ENCODE measurements at places on chromosomes 5 and 9. TPM values are rescaled to one million over a fixed set of nuclear protein-coding genes. Genes with fewer than 3 reads are reported as not detected.
A peak's percentile ranks its signal among the peaks of the same experiment; 100 is the strongest.

DNA sequence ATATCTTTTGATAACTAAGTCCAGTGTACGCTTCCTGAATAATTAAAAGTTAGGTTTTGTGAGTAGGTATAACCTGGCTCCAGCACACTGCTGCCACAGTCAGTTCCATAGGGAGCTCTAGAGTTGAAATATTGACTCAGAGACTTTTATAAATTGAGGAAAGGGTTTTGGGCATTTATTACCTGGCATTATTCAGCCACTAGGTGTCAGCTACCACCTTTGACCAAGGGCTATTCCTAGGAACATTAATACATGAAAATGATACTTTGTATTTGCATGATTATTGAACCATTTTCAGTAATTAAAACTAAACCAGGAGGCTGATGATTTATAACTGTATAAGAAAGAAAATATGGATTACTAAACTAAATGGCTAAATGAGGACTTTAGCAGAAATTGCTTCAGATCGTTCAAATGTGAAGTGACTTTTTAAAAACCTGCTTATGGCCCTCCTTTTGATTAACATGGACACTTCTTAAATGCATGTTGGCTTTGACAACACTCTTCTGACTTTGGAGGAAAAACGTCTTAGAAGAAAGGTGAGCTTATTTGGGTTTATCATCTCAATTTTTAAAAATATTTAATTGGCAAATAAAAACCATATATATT, 83.0 kb downstream of the SMC2 start:
- no peak for DNase-seq

- no peak for DNase-seq
These were observed 18.2 kb downstream of the CCDC187 start for GRCh38 chr9:136285501-136286358.

- no peak for DNase-seq
These were observed 287.6 kb downstream of the KDM4C start for GRCh38 chr9:7045361-7045760.

GRCh38 chr9:13446286-13446937, 166.9 kb upstream of the MPDZ start:
- no peak for DNase-seq

GRCh38 chr9:87119328-87119881, 172.1 kb upstream of the GAS1 start:
- DNase-seq = peak; percentile 82

DNA sequence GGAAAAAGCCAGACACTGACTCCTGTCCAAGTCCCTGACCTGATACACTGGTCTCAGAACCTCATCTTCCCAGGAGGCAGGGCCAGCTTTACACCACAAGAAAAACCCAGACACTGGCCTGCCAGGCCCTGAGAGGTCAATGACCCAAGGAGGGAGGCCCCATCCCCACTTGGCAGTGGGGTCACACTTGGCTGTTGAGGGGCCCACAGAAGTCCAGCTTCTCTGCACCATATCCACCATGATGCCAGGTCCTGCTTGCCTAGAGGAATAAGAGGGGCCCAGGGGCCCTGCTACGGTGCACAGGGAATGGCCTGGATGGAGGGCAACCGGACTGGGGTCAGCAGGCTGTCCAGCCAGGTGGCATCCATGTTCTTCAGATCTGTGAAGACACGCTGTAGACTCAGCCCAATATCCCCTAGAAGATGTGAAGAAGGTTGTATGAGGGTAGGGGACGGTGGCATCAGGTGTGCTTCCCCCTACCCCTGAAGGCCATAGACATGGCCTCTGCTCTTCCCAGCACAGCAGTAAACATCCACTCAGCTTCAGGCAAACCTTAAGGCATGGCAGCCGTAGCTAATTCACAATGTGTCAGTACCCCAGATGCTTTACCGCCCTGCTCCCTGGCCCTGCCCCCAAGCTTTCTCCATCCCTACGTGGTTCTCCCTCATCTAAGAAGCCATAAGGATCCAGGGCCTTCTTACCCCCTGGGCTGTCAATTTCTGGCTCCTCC, 6.7 kb downstream of the IRF1 start:
- no peak for DNase-seq

- no peak for DNase-seq
These were observed 139.7 kb downstream of the LRRC70 start for GRCh38 chr5:62718324-62718723.

DNA sequence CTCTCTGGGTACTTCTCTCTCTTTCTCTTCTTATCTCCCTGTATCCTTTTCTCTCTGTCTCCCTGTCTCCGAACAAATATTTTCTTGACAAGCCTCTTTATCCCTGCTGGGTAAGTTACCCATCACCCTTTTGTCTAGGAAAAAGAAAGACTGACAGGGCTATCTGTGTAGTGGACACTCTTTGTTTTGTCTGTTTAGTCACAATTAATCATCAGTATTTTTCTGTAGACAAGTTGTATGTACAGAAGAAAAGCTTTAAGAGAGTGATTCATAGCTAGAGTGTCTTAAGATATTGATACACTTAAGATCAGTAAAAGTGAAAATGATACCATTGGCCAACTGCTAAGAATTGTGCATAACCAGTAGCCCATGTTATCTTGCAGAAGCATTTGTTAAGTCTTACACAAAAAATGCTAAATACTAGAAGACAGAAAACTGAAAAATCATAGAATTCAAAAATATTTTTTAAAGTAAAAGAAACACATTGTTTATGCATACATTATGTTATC, 1043.8 kb upstream of the EDIL3 start:
- DNase-seq = no peak

- no peak for DNase-seq
These were observed 396.1 kb upstream of the MPDZ start for GRCh38 chr9:13675638-13676000.

DNA sequence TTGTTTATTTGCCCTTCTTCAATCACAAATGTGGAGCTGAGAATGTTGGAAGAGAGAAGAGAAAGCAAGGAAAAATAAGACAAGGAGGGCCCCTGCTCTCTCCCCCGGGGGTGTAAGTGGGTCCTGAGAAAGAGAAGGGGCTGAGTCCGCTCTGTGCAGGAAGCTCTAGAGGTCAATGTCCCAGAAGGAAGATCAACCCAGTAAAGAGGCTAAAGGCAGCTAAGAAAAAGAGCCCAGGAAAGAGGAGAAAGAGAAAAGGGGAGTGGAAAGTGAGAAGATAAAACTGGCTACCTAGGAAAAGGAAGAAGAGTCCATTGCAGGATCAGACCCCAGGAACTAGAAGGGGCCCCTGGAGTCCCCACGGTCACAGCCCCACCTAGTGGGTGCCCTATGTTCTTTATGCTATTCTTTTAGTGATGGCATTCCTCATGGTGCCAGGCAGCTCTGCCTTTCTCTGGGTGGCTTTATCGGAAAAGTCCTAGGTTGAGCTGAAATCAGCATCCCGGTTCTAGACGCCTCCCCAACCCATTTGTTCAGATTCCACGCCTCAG, 583.4 kb downstream of the ACTL7B start:
- DNase-seq = no peak

The SGCD gene
- total RNA-seq = 54.5 TPM

Data from skin of body (tissue), 3 donors.